Stimulated activated CD4-positive, alpha-beta T cell treated with anti-CD3 and anti-CD28 coated beads, Interleukin-15, amount 100 ng/mL, for 48 hours (primary cell): ENCODE measurements at places on chromosomes 7 and 10.

- DNase-seq = no peak
Measured at GRCh38 chr7:117775801-117776200, 97.4 kb downstream of the CTTNBP2 start.

DNA sequence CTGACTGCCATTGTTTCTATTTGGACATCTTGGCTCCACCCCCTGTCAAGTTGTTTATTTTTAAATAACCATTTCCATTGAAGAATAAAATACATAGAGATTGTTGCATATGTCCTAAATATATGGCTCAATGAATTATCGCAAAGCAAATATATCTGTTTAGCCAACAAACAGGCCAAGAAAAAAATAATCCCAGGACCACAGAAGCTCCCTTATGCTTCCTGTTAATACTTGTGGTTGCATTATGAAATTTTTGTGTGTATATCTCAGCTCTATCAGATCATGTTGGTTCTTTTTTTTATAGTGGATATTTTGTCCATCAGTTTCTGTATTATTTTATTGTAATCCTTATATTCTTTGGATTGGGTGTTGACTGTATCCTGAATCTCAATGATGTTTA, 53.4 kb upstream of the CYP2C8 start:
- DNase-seq = no peak

GRCh38 chr10:34320265-34320664, 494.8 kb downstream of the PARD3 start:
- no peak for DNase-seq

- no peak for DNase-seq
Measured at GRCh38 chr10:31034098-31034909, 2.6 kb upstream of the ZNF438 start.

- no peak for DNase-seq
Measured at GRCh38 chr10:49135575-49136313, 1.9 kb upstream of the FAM170B start.

DNA sequence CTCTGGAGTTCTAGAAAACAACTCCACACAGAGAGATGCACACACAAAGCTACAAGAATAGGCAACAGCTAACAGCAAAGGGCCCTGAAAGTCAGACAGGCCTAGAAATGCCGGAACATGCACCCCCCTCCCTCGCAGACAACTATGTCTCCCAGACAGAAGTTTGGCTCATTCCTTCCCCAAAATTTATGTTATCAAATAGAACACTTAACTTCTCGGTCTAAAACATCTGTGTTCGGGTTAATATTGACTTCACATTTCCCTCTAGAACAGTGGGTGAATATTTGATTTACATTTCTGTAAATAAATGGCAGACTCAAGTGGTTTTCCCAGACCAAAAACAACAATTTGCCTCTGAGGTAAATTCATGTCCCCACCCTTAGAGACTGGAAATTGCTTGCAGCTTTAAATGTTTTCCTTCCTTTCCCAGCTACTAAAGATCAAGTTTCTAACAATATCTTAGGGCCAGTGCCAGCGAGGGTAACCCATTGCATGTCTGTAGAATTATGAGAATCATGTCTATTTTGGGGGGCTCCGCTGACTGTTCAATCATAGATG, 92.5 kb upstream of the INHBA start:
- DNase-seq = no peak

DNA sequence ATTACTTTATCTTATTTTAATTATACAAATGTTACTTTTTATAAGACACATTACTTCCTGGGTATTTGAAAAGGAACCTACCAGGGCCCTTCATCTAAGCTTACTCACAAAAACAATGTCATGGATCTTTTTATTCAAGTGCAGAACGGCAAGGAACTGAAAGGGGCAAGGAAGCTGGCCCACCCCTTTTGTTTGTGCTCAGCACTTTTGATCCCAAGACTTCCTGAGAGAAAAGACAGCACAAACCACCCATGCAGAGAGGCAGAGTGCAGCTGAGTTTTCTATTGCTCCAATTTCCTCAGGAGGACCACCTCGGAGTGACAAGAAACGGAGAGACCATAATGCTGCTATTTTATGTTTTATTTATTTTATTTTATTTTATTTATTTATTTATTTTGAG, 232.0 kb upstream of the NRP1 start:
- no peak for DNase-seq

- DNase-seq = no peak
Measured at GRCh38 chr10:116702165-116702564, 40.2 kb downstream of the HSPA12A start.
